Left lung (tissue), 14 donors: ENCODE measurements at places on chromosomes 4 and X. TPM values are rescaled to one million over a fixed set of nuclear protein-coding genes. Genes with fewer than 3 reads are reported as not detected.

PLAC8 gene
- polyA plus RNA-seq, result 4.2 TPM

SMIM31 gene
- polyA plus RNA-seq, result 0.31 TPM

NOCT gene
- 2.7 TPM for polyA plus RNA-seq

TCEAL6 gene
- not detected for polyA plus RNA-seq

BEX5 gene
- polyA plus RNA-seq, result 2.5 TPM

- DNase-seq, result no peak
Measured at GRCh38 chr4:2343476-2343875, 75.0 kb downstream of the ZFYVE28 start.

GRCh38 chr4:101885574-101885973 is 95.0 kb downstream of the BANK1 start:
- no peak for DNase-seq

GRCh38 chrX:118675326-118675965 is 52.0 kb upstream of the IL13RA1 start:
- no peak for DNase-seq

GRCh38 chr4:48603366-48604003 is 113.4 kb downstream of the ZAR1 start:
- no peak for DNase-seq

- no peak for DNase-seq
Measured at GRCh38 chrX:27840881-27841280, 33.1 kb downstream of the MAGEB10 start.

DNA sequence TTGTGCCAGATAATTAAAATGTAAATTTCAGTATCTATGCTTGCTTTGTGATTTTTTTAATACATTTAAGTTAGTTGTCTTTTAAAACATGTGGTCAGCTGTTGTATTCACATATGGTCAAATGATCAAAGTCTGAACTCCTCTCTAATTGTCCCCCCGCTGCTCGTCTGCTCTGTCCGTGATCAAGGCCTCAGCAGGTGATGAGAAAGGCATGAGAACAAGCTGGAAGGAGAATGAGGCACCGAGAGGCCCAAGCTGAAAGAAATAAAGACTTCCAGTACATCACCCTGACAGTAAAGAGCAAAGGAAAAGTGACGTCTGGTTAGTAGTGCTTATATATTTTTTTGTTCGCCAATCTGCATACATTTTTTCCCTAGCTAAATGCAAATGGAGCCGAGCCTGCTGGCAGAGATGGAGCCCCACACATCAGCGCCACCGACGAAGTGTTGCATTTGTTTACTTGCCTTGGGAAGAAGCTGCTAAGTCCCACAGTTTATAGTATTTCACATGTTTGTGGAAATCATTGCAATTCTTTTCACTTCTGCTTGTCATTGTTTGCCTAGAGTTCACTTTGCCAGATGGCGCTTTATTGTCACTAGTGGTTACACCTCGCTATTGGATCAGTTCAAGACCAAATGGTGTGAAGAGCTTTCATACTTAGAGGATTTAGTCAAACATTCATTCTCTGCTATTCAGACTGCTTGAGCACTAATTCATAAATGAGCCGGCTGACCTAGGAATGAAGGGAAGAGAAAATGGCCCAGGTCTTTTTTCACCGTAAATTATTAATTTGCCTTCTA is 181.5 kb downstream of the ZIC3 start:
- DNase-seq, result no peak

DNA sequence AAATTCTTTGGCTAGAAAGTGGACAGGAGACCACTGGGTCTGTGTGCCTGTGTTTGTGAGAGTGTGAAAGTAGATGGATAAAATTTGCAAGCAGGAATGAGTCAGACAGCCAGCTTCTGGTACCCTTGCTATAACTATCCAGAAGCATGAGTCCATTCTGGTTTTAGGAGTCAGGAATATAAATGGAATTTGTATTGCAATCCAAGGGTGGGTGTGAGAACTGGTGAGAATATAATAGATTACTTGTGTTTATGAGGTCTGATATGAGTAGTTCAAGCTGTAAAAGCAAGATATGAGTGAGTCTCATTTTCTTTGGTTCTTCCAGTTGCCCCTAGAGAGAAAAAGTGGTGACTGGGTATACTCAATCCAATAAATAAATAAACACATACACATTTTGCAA is 212.7 kb upstream of the TAPT1 start:
- DNase-seq, result peak; percentile 73

DNA sequence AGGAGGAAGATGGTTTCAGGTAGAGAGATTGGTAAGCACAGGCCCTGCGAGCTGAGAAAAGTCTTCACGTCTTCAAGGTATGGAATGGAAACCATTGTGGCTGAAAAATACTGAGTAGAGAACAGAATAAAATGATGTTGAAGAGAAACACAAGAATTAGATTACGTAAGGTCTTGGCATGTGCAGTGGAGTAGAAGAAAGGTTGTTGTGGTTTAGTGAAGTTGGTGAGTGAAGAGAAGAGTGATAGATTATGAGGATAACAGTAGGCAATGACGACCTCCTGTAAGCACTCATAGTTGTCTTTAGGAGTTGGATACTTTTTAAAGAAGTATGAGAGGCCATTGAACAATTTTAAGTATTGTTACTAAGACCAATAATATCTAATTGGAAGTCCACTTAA is 642.6 kb downstream of the PCDH7 start:
- no peak for DNase-seq

- peak; percentile 87 for DNase-seq
Measured at GRCh38 chr4:40395908-40396793, 61.0 kb downstream of the CHRNA9 start.
